Myocyte (in vitro differentiated cells): ENCODE measurements at places on chromosomes 4 and X. TPM values are rescaled to one million over a fixed set of nuclear protein-coding genes. Genes with fewer than 3 reads are reported as not detected.

DNA sequence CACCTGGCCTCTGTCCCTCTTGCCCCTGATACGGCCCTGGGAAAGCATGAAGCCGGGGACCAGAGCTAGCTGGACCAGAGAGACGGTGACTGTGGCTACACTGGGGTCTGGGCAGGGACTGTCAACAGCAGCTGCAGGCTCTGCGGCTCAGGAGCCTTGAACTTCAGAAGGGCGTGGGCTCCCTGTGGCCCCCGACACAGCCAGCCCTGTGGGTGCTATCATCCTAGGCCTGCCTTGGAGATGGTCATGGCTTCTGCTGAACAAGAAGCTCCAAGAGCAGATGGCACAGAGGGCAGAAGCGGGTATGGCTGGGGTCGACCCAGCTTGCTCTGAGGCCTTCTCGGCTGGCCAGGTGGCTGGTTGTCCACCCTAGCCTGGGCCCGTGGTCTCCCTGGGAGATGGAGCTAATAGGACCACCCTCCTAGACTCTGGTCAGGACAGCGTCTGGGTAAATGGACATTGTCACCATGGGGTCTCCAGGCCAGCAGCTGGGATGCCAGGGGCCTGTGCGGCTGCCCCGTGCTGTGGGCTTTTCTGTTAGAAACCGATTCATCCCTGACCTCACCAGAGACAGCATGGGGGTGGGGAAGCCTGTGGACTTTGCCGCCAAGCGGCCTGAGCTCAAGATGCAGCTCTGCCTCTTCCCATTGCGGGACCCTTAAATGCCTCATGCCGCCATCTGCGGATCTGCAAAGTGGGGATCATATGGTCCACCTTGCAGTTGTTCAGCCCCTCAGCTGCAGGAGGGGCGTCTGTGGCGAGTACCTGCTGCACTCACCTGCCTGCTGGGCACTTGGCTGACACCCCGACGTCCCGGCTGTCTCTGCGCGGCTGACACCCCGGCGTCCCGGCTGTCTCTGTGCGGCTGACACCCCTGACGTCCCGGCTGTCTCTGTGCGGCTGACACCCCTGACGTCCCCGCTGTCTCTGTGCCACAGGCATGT, 21.1 kb downstream of the CPZ start:
- DNase-seq, result no peak

GRCh38 chr4:76083386-76083988, 9.0 kb downstream of the ART3 start:
- no peak for DNase-seq

DNA sequence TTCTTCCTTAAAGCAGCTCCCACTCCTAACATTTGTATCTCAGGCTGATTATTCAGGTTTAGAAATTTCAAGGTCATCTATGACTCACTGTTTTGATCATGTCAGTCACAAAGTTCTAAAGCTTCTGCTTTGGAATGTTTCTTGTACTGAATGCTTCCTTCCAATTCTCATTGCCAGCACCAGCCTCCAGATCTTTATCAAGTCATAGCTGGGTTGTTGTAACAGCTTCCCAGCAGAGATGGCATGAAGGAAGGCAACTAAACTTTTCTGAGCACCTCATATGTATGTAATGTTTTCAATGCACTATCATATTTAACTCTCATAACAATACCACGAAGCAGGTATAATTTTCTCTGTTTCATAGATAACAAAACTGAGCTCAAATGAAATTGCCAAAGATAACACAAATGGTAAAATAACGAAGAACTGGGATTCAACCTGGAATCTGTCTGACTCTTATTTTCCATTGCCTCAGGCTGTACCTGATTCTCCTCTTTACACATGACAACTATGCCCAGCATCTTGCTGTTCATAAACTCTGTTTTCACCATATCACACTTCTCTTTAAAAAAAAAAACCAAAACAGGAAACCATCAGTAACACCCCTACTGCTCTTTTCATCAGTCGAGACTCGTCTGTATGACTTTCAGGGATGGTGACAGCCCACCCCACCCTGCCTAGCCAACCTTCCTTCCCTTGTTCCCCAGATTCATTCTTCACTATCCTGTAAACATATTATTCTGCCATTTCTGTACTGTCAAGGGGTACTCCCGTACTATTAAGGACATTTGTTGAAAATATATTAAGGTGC, 13.4 kb downstream of the TRPC3 start:
- no peak for DNase-seq

GRCh38 chrX:137352101-137352660, 213.7 kb upstream of the ZIC3 start:
- DNase-seq, result no peak

The CACNA1F gene
- total RNA-seq, result not detected in 2 replicates
